ENCODE measurements at places on chromosomes 7 and 10.

DNA sequence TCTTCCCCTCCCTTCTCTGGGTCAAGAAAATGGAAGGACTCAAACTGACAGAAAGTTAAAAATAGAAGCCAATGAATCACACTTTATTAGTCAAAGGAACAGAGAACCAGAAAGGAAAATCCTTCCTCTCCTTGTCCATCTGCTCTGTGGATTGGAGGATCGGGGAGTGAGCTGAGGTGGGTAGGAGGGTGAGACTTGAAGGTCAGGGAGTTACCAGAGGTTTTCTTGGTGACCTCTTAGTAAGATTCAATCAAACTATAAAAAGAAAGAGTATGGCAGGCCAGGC, 12.2 kb downstream of the TLX1 start:
- no peak for DNase-seq

- DNase-seq: no peak
Measured at GRCh38 chr10:61359452-61359851, 93.7 kb downstream of the TMEM26 start.

GRCh38 chr10:10991144-10991543, 26.5 kb upstream of the CELF2 start:
- no peak for DNase-seq

GRCh38 chr7:151682831-151683614, 163.3 kb upstream of the RHEB start:
- DNase-seq: no peak

DNA sequence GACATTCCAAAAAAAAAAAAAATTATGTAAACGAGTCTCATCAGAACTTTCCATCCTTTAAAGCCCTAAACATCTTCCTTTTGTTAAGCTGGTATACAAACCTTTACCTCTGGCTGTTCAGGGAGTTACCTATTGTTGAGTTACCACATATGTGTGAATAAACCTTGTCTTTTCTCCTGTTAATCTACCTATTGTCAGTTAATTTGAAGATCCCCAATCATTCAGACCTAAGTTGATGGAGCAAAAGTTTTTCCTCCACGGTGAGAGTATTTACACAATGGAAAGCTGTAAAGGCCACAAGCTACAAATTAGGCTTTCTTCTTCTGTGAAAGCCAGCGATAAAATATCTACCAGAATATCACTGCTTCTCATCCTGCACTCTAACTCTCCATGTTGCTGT, 80.3 kb downstream of the SKAP2 start:
- DNase-seq: no peak

DNA sequence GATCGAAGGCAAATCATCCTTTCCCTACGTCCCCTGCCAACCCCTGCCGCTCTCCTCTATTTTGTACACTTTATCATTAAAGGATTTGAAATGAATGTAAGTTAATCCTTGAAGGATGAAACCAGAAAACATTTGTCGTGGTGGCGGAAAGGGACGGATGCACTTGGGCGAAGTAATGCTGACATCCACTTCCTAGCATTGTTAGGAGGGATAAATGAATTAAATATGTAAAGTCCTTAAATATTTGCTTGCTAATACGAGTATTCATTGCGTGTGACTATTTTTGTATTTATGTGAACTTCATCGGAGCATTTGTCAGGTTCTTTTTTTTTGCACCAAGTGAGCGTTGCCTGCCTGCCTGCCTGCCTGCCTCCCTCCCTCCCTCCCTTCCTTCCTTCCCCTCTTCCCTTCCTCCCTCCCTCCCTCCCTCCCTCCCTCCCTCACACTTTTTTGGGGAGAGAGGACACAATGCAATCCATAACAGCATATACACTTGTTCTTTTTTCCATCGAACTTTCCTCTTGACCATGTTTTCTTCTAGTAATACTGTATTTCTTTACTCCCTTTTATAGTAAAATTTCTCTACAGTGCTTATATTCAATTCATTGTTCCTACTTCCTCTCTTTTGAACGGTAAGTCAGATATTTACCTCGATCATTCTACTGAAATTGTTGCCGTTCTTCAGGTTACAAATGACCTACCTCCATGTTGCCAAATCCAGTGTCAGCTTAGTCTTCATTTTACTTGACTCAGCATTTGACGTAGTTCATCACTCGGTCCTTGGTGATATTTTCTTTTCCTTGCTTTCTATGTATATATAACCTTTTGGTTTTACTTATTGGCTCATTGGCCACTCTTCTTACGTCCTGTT, 831 bp downstream of the CCDC7 start:
- no peak for DNase-seq

GRCh38 chr7:83394776-83395175, 232.1 kb upstream of the PCLO start:
- DNase-seq: no peak

DNA sequence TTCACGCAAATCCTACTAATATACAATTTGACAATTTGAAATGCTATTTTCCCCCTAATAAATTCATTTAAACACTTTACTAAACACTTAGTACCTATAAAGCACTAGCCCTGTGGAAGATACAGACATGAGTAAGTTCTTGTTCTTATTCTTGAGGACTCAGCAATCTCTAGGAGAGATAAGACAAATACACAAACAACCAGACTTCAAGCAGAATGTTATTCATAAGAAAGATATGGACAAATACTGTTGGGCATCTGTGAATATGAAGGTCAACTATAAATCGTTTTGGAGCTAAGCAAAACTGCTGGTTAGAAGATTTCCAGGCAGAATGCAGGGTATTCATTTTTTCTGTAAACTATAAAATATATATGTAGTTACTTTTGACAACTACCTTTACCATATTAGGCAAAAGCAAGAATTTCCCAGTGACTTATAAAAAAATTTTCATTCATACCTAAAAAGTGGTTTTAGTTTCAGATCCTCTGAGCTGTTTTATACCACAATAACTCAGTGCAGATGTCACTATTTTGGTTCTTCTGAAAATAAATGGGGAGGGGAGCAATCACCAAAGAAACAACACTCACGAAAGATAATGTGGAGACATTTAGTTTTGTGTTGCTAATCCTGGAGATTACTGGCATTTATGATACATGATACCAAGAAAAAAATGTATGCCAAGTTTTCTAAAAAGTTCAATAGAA, 3.8 kb downstream of the VPS41 start:
- no peak for DNase-seq

- DNase-seq: no peak
Measured at GRCh38 chr10:130459011-130459410, 322.8 kb downstream of the GLRX3 start.

- no peak for DNase-seq
Measured at GRCh38 chr10:22854935-22855421, 72.9 kb upstream of the ARMC3 start.
